Thoracic aorta (tissue), 2 donors: ENCODE measurements at places on chromosomes 2 and 18.

- no peaks in the 10 kb centered on the region for H3K27me3 ChIP-seq
- no peak overlapping the region for H3K4me3 ChIP-seq
- no peak overlapping the region for H3K27ac ChIP-seq
- no peak for DNase-seq
- H3K36me3 ChIP-seq = no peaks in the 10 kb centered on the region
These were observed 243.8 kb upstream of the CHST9 start for GRCh38 chr18:27428716-27429475.

DNA sequence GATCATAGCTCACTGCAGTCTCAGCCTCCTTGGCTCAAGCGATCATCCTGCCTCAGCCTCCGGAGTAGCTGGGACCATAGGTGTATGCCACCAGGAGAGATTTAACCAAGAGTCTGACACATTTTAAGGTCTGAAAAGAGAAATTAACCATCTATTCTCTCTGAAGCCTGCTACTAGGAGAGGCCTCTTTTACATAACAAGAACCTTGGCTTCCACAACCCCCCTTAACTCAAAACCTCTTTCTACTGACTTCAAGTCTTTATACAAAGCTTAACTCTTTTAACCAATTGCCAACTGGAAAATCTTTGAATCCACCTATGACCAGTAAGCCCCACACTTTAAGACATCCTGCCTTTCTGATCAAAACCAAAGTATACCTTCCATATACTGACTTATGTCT is 279.9 kb upstream of the CELF4 start:
- no peaks in the 10 kb centered on the region for H3K36me3 ChIP-seq
- no peaks in the 10 kb centered on the region for H3K27me3 ChIP-seq
- H3K27ac ChIP-seq = no peak overlapping the region
- H3K4me3 ChIP-seq = no peak overlapping the region
- no peak for DNase-seq

DNA sequence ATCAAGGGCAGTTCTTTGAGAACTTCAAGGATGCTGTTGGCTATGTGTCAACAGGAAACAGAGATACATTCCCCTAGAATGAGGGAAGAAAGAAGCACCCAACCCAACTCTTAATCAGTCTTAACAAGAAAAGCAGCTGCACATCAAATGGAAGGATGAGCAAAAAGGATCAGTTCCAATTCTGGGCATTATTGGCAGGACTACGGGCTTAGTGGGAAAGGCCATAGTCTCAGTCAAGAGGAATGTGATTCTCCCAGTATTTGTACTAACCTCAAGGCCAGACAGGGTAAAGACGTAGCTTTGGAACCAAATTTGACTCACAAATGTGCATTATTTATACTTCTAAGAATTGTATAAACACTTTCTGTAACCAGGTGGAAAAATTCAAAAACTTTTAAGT is 18.2 kb downstream of the BMP10 start:
- no peaks in the 10 kb centered on the region for H3K4me1 ChIP-seq
- no peaks in the 10 kb centered on the region for H3K36me3 ChIP-seq
- no peaks in the 10 kb centered on the region for H3K27me3 ChIP-seq
- DNase-seq = no peak
- H3K27ac ChIP-seq = no peak overlapping the region
- H3K4me3 ChIP-seq = no peak overlapping the region

DNA sequence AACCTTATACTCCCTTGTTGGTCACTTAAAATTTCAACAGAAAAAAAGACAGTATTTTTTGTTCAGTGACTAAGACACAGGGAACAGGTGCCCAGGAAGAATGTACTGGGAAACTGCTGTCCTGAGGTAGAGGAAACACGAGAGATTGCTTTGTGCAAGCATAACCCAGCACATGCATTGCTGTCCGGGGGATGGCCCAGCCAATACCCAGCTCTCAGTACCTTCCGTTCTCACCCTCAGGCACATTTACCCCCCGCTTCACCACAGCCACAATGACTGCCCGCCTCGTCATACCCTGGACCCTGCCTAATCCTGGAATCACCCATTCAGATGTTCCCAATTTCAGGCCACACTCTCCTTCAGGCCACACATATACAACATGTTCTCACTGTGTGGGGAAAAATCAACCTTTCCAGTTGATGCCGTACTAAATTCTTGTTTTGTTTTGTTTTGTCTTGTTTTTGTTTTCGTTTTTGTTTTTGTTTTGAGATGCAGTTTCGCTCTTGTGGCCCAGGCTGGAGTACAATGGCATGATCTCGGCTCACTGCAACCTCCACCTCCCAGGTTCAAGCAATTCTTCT is 140.7 kb downstream of the ESCO1 start:
- H3K4me1 ChIP-seq = peaks cover 32% of the 10 kb centered on the region
- DNase-seq = no peak
- no peaks in the 10 kb centered on the region for H3K36me3 ChIP-seq
- H3K4me3 ChIP-seq = no peak overlapping the region
- H3K27ac ChIP-seq = peak overlapping the region; percentile 4
- H3K27me3 ChIP-seq = no peaks in the 10 kb centered on the region

GRCh38 chr18:58038063-58038462 is 6.0 kb upstream of the NEDD4L start:
- H3K27me3 ChIP-seq = no peaks in the 10 kb centered on the region
- H3K36me3 ChIP-seq = no peaks in the 10 kb centered on the region
- H3K4me3 ChIP-seq = no peak overlapping the region
- no peak for DNase-seq
- no peaks in the 10 kb centered on the region for H3K4me1 ChIP-seq

GRCh38 chr2:172540421-172540820 is 15.5 kb upstream of the PDK1 start:
- H3K4me1 ChIP-seq = no peaks in the 10 kb centered on the region
- H3K36me3 ChIP-seq = no peaks in the 10 kb centered on the region
- no peak overlapping the region for H3K27ac ChIP-seq
- no peaks in the 10 kb centered on the region for H3K27me3 ChIP-seq
- H3K4me3 ChIP-seq = no peak overlapping the region
